ENCODE measurements at places on chromosomes 2 and 18. TPM values are rescaled to one million over a fixed set of nuclear protein-coding genes. Genes with fewer than 3 reads are reported as not detected.

Gene NDUFV2
- total RNA-seq, result 137 TPM

Gene KIF5C
- 0.38 TPM for total RNA-seq

Gene SERPINB5
- total RNA-seq, result under 0.01 TPM

Gene MPP4
- total RNA-seq, result 9.8 TPM

Gene TPO
- not detected for total RNA-seq

Gene PLCL1
- total RNA-seq, result 12.3 TPM

Gene EPAS1
- 56.9 TPM for total RNA-seq

Gene MAL
- 0.96 TPM for total RNA-seq

Gene ATP8B1
- total RNA-seq, result 86.8 TPM

Gene RGPD4
- total RNA-seq, result under 0.01 TPM

Gene SPR
- total RNA-seq, result 30.5 TPM

Gene DHX57
- total RNA-seq, result 18.9 TPM
